Activated CD8-positive, alpha-beta T cell treated with anti-CD3 and anti-CD28 coated beads, Interleukin-2, amount 10 ng/mL, durations not matched to agents 7 days and 5 days (primary cell): ENCODE measurements at places on chromosomes 1 and 21. TPM values are rescaled to one million over a fixed set of nuclear protein-coding genes. Genes with fewer than 3 reads are reported as not detected.

The RER1 gene
- 151 TPM for total RNA-seq

The LCE2A gene
- total RNA-seq, result not detected

The LCE1B gene
- total RNA-seq, result not detected

The DTL gene
- 74.1 TPM for total RNA-seq

The AKT3 gene
- total RNA-seq, result 23.9 TPM

The IFI16 gene
- total RNA-seq, result 314 TPM

The ELAVL4 gene
- total RNA-seq, result not detected

The TMPRSS15 gene
- total RNA-seq, result not detected

The CFH gene
- 1.4 TPM for total RNA-seq

The KRTAP19-3 gene
- not detected for total RNA-seq

The PM20D1 gene
- 0.16 TPM for total RNA-seq

The C1orf141 gene
- total RNA-seq, result not detected

The ETV3L gene
- total RNA-seq, result not detected

The GIPC2 gene
- total RNA-seq, result 0.37 TPM

The TARS2 gene
- 33.7 TPM for total RNA-seq

The PDIK1L gene
- total RNA-seq, result 21.3 TPM

The SLAMF9 gene
- total RNA-seq, result not detected

The CYP4A22 gene
- not detected for total RNA-seq

The VANGL2 gene
- total RNA-seq, result not detected

The KPRP gene
- not detected for total RNA-seq

The SMPDL3B gene
- 0.82 TPM for total RNA-seq

The AMY2A gene
- total RNA-seq, result not detected

The TDRD10 gene
- not detected for total RNA-seq

The KRTAP19-2 gene
- not detected for total RNA-seq

The MUTYH gene
- total RNA-seq, result 59.8 TPM

The FMN2 gene
- not detected for total RNA-seq

The DYNLT4 gene
- total RNA-seq, result 2.3 TPM

The TMEM69 gene
- total RNA-seq, result 19.6 TPM

The CBS gene
- total RNA-seq, result 49.5 TPM

The CR2 gene
- not detected for total RNA-seq

The CA6 gene
- 6.4 TPM for total RNA-seq

The RGS7 gene
- total RNA-seq, result not detected

The CFHR5 gene
- not detected for total RNA-seq

The KIF26B gene
- total RNA-seq, result 0.03 TPM

The OR2AK2 gene
- total RNA-seq, result not detected

The PLD5 gene
- not detected for total RNA-seq

The LRRC38 gene
- not detected for total RNA-seq

The TTLL10 gene
- 0.63 TPM for total RNA-seq

The TOE1 gene
- 25.9 TPM for total RNA-seq

The ACKR1 gene
- not detected for total RNA-seq

The KANK4 gene
- not detected for total RNA-seq

The PEAR1 gene
- total RNA-seq, result 0.21 TPM

The GJB5 gene
- not detected for total RNA-seq

The GOLT1A gene
- not detected for total RNA-seq

The CD53 gene
- 392 TPM for total RNA-seq

The RXFP4 gene
- not detected for total RNA-seq

The RYR2 gene
- not detected for total RNA-seq

The TCHH gene
- total RNA-seq, result 0.08 TPM

The SHISA4 gene
- total RNA-seq, result 0.55 TPM

The ANKRD45 gene
- not detected for total RNA-seq

The ZNF697 gene
- total RNA-seq, result not detected

The PRAMEF2 gene
- total RNA-seq, result not detected
